ENCODE measurements at places on chromosomes 1 and 21.
A peak's percentile ranks its signal among the peaks of the same experiment; 100 is the strongest.

- DNase-seq: peak; percentile 2
Observed at GRCh38 chr1:248631354-248632008, 3.4 kb downstream of the OR2T11 start.

DNA sequence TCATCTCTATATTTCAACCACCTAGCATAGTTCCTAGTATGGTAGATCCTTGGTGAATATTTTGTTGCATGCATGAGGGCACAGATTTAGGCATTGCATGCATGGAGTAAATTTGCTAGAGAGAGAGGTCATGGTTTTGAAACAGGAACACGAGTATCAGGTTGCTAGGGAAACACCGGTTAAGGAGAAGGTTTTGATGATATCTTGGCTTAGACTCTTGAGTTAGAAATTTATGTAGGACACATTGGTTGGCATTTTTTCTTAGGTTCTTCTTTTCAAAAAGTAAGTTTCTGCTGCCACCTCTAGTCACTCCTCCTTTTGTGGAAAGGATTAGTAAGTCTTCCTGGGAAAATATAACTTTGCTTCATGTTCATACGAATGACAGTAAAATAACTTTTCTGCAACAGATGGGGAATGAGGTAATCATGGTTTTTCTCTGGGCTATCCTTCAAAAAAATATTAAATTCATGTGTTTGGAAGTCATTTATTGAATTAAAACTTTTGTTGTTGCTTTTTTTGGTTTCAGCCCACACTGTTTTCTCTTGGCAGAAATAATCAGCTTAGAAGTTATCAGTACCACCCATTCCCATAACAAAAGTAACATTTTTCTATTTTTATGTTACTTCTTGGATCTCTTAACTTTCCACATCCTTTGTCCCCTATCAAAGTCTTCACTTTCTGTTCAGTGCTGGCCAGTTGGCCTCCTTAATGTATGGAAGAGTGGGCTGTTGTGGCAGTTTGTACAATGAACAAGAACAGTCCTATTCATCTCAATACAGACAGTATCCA, 97.3 kb downstream of the PLA2G4A start:
- DNase-seq: peak; percentile 36

- no peak for DNase-seq
Observed at GRCh38 chr1:241275981-241276380, 81.0 kb downstream of the RGS7 start.

DNA sequence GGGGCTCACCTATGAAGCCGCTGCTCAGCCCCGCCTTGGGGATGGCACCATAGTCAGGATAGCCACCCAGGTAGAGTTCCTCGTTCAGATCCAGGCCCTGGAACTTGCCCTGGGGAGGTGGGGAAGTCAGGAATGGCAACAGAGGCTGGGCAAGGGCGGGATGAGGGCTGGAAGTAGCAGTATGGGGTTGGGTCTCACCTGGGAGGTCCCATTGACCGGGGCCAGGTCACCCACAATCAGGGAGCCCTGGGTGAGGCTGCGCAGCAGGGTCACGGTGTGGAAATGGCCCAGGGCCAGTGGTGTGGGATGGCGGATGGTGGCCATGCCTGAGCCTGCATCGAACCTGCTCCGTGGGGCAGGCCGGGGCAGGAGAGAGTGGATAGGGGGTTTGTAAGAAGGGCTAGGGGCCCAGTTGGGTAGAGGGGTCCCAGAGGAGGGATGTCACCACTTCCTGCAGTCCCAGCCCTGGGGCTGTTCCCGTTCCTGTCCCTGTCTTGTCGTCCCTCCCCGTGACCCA, 19.4 kb downstream of the LDLRAD2 start:
- DNase-seq: no peak

GRCh38 chr1:25562101-25562927, 18.9 kb downstream of the LDLRAP1 start:
- no peak for DNase-seq

DNA sequence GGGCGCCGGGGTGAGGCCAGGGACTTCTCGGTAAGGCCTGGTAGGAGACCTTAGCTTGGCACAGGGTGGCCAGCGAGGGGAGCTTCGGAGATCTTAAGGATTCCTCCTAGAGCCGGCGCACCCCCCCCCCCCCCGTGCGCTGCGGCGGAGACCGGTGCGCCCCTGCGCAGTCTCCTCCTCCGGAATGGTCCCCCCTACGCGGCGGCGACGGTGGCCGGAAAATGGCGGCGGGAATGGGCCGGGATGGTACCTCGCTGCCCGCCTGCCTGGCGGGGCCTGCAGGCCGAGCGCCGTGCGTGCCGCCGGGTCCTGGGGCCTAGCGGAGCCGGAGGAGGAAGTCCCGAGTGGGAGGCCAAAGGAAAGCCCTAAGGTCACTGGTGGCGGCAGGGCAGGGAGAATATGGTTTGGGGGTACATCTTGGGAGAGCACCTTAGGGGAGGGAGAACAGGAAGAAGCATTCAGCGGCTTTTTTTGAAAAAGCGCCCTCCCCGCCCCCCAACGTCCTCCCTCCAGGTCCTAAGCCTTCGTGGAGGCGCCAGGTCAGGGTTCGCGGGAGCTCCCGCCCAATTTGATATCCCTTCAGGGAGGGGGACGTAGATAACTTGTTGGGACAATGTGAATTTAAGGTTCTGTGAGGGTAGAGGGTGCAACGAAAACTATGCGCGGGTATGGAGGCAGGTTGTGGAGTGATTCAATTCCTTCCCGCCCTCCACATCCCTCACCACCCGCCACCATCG, 429 bp downstream of the SRRM1 start:
- peak; percentile 9 for DNase-seq

DNA sequence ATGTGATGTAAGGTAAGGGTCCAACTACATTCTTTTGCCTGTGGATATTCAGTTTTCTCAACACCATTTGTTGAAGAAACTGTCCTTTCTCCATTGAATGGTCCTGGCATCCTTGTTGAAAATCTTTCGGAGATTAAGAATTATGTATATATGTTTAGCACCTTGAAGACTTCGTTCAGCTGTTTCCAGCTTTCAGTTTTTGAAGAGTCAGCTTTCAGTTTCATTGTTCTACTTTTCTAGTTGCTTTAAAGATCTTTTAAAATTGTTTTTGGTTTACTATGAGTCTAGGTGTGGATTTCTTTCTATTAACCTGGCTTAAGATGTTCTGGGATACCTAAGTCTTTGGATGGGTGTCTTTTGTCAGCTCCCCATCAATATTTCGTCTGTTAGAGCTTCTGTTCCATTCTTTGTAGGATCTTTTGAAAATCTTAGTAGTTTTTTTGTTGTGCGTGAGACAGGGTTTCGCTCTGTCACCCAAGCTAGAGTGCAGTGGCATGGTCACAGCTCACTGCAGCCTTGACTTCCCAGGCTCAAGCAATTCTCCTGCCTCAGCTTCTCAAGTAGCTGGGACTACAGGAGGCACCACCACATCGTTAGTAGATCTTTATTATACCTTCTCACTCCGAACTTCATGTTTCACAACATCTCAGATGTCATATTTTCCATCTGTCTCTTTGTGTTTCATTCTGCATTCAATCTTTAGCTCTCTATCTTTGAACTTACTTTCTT, 353.5 kb upstream of the B3GALT2 start:
- no peak for DNase-seq

- peak; percentile 87 for DNase-seq
Observed at GRCh38 chr1:92909321-92909720, 51.9 kb downstream of the DIPK1A start.

DNA sequence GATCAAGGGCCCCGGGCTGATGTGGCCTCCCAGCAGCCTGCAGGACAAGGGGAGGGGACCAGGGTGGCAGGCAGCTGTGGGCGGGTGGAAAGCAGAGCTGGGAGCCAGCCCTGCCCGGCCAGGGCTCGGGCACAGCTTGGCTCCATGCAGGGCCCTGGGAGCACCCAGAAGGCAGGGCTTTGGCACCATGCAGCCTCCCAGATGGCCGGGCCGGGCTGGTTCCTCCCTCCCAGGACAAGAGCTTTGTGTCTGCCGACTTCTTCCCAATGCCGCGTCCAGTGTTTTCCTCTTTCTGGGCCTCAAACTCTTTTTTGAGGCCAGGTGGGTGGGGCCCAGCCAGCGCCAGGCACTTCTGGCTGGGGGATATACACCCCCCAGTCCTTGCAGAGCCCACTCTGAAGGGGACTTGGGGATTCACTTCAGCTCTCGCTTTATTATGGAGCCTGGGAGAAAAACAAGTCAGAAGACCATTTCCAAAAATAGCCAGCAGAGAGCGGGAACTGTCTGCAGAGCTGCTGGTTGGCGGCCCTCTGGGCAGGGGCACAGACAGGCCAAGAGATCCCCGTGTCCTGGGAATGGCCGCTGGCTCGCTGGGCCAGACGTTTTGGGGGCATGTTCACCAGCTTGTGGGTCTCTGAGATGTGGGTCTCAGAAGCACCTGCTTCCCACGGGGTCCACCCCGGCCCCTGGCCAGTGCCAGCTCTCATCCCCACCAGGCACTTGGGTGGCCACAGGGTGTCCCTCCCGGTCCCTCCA, 103.8 kb upstream of the ARHGEF16 start:
- no peak for DNase-seq

DNA sequence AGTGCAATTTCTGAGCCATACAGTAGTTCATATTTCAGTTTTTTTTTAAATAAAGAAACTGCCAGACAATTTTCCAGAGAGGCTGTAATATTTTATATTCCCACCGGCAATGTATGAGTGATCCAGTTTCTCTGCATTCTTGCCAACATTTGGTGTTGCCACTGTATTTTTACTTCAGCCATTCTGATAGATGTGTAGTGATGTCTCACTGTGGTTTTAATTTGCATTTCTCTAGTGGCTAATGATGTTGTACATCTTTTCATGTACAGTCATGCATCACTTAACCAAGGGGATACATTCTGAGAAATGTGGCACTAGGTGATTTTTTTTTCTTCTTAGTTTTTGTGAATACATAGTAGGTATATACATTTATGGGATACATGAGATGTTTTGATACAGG, 99.6 kb downstream of the CENPF start:
- DNase-seq: peak; percentile 36

DNA sequence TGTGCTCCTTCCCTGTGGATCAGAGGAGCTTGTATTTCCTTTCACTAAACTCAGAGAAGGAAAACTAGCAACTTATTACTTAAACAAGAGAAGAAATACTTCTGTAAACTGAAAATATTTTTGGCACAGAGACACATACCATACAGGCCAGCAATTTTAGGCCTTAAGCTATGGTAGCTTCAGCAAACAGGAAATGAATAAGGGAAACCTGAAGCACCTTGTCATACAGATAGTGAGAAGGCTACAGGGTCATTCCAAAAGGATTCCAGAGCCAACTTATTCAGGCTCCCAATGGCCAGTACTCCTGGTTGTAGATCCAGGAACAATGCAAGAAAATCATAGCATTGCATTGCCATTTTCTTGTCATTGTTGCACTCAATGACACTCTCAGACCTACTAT, 9.1 kb upstream of the KYAT3 start:
- peak; percentile 43 for DNase-seq

DNA sequence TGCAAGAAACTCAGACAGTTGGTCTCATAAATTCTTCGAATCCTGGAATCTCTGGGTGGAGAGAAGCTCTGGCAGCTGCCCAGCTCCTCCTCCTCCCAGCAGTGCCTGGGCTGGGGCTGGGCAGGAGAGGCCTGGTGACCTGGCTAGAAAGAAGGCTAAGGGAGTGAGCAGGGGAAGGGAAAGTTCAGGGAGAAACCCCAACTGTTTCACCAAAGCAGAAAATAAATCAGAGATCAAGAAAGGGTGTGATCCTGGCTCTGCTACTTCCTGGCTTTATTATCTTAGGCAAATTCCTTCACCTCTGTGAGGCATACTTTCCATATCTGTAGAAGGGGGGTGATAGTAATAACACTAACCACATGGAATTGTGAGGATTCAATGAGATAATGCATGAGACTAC, 8.8 kb upstream of the COL16A1 start:
- peak; percentile 92 for DNase-seq

GRCh38 chr1:60169206-60169605, 95.6 kb upstream of the C1orf87 start:
- peak; percentile 21 for DNase-seq

GRCh38 chr1:172107316-172107975, 266.1 kb downstream of the DNM3 start:
- peak; percentile 73 for DNase-seq

GRCh38 chr1:226609836-226610455, 61.4 kb downstream of the STUM start:
- DNase-seq: peak; percentile 79

DNA sequence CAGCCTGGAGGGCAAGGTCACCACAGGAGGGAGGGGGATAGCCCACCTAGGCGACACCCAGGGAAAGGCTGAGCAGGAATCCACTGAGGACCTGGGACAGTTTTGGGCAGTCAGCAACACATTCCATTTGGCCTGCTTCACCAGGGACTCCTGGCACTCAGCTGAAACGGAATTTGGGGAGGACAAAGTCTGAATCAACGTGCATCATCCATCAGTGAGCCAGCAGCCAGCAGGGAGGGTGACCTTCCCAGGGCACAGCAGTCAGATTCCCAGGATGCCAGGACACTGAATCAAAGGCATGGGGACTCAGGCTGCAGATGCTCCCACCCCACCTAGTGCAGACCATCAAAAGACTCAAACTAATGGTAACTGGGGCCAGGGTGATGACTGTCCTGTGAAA, 4.6 kb downstream of the SH3BP5L start:
- peak; percentile 94 for DNase-seq

GRCh38 chr1:89808441-89809117, 12.3 kb upstream of the LRRC8D start:
- DNase-seq: peak; percentile 63

GRCh38 chr1:234643850-234644134, 33.8 kb upstream of the IRF2BP2 start:
- DNase-seq: no peak

- no peak for DNase-seq
Observed at GRCh38 chr1:222098404-222098803, 356.5 kb upstream of the DUSP10 start.
